T-helper 2 cell (primary cell): ENCODE measurements at places on chromosomes 3 and 15.

GRCh38 chr3:84292128-84292527 lies 666.7 kb upstream of the CADM2 start:
- DNase-seq = no peak

DNA sequence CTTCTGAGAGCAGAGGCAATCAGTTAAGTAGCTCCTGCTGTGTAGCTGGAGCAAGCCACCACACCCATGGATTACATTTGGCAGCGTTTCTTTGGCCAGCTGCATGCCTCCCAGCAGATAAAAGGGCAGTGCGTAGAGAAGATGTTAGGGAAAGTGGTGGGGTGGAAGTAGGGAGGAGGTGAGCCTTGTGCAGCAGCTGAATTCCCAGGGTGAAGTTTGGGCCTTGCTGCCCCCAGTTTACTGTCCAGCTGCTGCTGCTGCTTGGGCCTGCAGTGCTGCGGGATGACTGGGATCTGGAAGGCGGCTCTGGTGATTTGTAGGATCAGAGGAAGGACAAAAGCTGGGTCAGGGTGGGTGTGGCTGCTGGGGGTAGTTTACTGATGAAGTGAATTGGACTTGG lies 318.7 kb upstream of the C2CD4B start:
- DNase-seq = no peak

GRCh38 chr15:100669260-100669659 lies 66.9 kb downstream of the ASB7 start:
- DNase-seq = no peak

DNA sequence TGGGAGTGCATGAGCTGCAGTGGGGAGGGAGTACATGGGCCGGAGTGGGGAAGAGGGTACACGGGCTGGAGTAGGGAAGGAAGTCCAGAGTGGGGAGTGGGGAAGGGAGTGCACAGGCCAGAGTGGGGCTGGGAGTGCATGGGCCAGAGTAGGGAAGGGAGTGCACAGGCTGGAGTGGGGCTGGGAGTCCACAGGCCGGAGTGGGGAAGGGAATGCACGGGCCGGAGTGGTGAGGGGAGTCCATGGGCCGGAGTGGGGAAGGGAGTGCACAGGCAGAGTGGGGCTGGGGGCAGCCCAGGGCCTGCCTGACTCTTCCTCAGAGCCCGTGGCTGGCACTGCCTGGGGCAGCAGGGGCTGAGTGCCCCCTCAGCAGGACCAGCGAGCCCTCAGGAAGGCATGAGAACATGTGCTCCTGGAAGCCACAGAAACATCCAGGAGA lies 40.7 kb downstream of the KLF15 start:
- no peak for DNase-seq

- no peak for DNase-seq
Measured at GRCh38 chr3:38645076-38645475, 4.4 kb downstream of the SCN5A start.

GRCh38 chr3:7999384-7999783 lies 502.2 kb upstream of the LMCD1 start:
- DNase-seq = no peak

- DNase-seq = no peak
Measured at GRCh38 chr3:105130911-105131310, 235.8 kb upstream of the ALCAM start.

DNA sequence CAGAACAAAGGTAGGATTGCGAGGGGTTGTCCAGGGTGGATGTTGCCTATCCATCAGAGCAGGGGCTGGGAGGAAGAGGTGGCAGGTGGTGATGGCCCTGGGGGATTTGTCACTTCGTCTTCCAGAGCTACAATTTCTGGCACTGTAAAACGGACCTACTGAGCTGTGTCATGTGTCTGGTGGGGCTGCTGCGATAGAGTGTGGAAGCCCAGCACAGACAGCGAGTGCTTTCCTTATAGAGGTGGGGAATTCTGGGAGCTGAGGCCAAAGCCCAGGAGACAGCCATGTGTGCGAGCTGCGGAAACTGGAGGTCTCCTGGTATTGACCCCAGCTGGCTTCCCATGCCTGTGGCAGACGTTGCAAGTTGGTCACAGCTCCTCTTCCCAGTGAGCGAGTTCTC lies 61.2 kb upstream of the SEC22A start:
- no peak for DNase-seq

DNA sequence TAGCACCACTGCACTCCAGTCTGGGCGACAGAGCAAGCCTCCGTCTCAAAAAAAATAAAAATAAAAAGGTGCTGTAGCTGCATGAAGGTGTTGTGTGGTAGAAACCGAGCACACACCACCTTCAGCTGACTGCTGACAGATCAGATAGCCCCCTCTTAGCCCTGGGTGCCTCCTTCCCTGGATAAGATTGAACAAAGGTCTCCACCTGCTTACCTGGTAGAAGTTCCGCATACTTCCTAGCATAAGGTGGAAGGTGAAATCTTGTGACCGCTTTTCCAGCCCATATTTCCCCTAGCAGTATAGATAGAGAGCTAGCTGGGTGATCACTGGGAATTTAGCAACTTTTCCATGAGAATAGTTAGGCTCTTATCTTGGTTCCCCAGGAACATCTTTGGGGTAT lies 18.7 kb upstream of the NEO1 start:
- DNase-seq = no peak

DNA sequence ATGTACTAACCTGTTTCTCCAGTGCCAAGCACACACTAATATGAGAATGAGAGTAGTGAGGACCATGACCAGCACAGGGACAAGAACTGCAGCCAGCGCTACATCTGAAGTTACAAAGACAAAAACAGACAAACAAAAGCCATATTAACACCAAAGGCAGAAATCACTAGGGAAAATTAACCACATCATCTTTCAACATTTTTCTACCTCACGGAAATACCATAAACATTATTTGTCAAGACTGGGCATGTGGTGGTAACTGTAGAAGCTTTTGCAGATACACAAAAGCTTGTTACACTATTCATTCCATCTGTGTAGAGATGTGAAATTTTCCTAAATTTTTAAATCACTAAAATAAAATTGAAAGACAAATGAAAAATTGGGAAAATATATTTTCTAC lies 44.9 kb downstream of the ST3GAL6 start:
- DNase-seq = no peak

GRCh38 chr3:5128849-5129248 lies 6.8 kb downstream of the ARL8B start:
- no peak for DNase-seq

DNA sequence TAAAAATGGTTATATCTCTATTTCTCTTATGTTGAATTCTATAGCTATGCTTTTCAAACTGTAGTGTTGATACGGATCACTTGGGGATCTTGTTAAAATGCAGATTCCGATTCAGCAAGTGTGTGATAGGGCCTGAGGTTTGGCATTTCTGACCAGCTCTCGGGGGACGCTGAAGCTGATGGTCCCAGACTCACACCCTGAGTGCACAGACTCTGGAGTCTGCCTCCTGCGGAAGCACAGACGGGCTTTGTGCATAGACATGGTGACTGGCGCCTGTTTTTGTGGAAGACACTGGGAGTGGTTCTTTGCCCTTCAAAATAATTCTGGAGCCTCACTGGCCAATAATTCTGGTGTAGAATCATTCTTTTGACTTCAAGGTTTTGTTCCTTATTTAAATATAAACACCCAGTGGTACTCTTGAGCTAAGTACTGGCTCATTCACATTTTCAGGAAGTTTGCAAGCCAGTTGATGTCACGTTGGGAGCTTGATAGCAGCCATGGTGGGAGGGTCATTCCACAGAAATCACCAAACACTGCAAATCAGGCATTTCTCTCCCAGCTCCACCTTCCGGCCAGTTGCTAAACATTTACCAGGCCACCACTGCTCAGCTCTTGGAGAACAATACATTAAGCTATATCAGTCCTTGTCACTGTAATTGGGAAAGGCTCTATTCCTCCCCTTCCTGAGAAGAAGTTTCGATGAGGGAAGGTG lies 19.2 kb downstream of the CLDN11 start:
- DNase-seq = no peak

DNA sequence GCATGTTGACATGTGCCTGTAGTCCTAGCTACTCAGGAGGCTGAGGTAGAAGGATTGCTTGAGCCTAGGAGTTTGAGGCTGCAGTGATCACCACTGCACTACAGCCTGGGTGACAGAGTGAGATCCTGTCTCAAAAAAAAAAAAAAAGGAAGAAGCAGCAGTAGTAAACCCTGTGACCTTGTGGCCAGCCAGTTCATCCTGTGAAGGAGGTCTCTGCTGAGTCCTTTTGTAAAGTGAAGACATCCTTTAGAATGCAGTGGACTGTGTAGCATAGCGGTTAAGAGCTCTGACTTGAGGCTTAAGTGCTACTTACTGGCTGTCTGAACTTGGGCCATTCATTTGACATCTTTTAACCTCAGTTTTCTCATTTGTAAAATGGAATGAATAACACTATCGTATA lies 8.3 kb downstream of the EXOSC7 start:
- DNase-seq = no peak

DNA sequence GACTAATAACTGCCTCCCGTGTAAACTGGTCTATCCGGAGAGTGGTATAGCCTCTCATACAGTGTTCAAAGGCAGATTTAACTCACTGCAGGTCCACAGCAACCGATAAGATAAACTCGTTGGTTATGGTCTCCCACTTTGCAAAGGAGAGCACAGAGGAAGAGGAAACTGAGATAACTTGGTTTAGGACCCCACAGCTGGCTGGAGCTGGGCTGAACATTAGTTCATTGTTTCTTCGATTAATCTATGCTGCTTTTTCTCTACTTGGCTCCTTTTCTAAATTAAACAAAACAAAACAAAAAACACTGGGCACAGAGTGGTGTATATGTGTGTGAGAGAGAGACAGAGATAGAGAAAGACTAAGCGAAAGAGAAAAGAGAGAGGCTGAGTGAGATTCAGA lies 5.0 kb upstream of the DLG1 start:
- no peak for DNase-seq

DNA sequence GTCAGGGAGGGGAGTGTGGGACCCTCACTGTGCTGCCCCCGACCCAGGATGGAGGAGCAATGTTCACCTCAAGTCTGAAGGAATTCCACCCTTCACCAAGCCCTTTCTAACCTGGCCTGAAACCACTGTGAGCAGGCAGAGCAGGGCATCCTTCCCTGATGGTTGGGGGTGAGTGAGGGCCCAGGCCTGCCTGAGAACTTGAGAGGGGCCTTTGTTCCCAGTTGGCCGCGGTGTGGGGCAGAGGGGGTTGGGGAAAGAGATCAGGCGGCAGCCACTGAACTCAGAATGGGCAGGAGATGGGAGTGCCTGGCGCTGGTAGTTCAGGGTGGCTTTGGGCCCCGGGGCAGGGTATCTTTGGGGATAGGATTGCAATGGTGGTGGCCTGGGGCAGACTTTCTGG lies 103.5 kb upstream of the RPL32 start:
- no peak for DNase-seq

DNA sequence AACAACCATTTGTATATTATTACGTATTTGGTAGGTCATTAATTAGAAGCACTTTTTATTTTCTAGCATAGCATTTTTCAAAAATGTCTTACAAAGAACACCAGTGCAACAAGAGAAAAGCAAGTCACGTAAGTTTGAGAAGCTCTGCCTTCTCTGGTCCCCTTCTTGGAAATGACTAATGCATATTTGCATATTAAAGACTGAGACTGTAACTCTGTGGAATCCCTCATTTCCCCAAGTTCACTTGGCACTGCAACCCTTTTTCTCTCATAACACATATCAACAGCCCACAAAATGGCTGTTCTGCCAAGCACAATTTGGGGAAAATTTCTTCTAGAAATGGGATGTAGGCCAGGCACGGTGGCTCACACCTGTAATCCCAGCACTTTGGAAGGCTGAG lies 176.3 kb downstream of the ERC2 start:
- no peak for DNase-seq

GRCh38 chr15:60424006-60424405 lies 26.2 kb upstream of the ANXA2 start:
- DNase-seq = no peak

DNA sequence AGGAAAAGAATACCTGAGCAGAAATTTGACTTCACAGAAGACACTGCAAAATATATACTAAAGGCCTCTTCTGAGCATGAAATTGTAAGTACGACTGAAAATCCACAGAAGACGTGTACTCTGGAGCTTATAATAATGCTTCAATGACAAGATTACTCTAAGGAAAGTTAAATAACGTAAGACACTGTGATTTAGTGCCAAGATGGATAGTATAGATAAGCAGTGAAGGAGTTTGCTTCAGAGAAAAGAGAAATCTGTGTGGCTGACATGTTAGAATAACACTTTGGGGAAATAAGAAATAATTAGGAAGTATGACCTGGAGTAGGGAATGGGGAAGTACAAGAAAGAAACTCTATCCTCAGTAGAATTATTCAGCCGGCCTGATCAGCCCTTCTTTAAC lies 28.9 kb downstream of the ALDH1A2 start:
- DNase-seq = no peak

DNA sequence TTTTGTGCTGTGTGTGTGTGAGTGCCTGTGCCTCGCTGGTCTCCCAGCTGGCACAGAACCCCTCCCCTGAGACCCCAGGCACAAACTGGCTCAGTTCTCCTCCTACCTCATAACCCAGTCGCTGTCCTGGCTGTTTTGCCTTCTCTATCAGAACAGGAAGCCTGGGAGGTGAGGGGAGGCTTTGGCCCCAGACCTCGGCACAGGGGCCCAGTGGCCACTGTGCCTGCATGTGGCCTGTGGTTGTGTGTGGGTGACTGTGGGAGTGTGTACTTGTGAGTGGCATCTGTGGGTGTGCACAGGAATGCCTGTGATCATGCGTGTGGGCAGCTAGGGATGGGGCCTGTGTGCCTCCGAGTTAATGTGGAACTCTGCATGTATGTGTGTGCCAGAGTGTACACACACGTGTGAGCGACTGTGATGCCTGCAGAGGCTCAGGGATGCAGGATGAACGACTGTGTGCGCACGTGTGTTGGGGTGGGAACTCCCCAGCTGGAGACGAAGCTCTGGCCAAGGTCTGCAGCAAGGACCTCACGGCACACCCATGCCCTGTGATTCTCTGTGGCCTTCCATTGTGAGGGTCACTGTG lies 32.3 kb downstream of the PSTPIP1 start:
- no peak for DNase-seq

GRCh38 chr3:111568355-111568754 lies 26.4 kb downstream of the CD96 start:
- no peak for DNase-seq

DNA sequence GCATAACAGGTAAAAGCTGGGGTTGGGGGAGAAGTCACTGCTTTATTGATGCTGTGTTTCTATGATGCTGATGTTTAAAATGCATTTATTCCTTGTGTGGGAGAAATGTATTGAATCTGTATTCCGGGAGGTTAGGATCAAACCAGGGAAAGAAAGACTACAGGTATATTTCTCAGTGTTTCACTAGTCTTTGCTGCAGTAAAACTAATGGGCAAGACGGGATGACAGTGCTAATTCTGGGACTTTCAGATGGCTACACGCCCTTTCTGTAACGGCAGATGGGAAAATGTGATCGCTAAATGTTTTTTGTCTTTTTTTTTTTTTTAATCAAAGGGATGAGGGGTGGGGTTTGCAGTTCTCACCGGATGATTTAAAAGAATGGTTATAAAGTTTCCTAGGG lies 393 bp downstream of the CNTN6 start:
- DNase-seq = no peak
